ENCODE measurements at places on chromosomes 2 and 18.

DNA sequence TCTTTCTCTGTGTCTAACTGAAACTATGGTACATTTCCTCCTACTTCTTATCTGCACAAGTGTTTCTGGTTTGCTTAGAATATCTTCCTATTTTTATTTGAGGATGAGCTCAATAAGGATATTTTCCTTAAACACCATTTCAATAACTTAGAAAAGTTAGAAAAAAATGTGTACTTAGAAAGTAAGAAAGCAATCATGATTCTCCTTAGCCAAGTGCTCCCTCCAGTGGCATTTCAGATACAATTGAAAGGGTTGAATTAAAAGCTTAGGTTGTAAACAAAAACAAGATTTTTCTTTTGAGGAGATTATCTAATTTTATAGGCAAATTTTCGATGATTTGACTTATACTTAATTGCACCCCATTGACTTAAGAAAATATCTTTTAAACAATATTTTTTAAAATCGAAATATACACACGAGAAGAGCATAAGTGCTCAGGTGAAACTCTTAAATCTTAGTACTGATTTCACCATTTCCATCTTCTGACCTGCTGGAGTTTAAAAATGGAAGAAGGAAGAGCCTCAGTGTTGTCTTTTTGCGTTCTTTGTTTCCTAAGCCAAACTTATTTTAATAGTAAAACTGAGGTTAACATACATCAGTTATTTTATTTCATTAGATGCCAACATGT is 26.9 kb downstream of the C18orf63 start:
- peak; percentile 75 for DNase-seq

DNA sequence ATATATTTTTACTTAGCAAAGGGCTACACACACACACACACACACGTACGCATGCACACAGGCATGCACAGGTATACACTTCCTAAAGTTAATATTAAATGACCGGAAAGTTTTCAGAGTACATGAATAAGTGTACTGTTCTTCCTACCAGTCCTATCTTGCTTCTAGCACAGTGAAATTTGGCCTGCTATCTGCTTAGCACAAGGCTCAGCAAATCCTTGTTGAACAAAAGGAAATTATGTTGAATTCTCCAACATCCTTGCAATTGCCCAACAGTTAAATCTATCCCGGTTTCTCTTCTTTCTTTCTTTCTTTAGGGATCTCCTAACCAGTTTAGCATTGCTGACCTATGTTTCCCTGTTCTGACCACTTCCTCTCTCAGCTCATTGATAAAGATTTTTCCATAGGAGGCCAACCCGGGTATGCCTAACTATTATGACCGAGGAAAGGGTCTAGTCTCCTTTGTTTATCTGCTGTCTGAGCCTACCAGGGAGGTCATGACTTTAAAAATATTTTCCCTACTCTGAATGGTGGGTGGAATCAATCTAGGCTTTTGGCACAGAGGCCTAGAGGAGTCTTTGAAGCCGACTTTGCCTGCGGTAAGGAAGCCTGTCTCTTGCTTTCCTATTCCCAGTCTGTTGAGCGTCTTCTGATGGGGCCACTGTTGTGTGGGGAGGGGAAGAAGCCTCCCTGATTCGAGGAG is 400.7 kb downstream of the HRH4 start:
- DNase-seq, result no peak

- DNase-seq, result no peak
Measured at GRCh38 chr2:39772812-39773152, 6.3 kb downstream of the THUMPD2 start.

DNA sequence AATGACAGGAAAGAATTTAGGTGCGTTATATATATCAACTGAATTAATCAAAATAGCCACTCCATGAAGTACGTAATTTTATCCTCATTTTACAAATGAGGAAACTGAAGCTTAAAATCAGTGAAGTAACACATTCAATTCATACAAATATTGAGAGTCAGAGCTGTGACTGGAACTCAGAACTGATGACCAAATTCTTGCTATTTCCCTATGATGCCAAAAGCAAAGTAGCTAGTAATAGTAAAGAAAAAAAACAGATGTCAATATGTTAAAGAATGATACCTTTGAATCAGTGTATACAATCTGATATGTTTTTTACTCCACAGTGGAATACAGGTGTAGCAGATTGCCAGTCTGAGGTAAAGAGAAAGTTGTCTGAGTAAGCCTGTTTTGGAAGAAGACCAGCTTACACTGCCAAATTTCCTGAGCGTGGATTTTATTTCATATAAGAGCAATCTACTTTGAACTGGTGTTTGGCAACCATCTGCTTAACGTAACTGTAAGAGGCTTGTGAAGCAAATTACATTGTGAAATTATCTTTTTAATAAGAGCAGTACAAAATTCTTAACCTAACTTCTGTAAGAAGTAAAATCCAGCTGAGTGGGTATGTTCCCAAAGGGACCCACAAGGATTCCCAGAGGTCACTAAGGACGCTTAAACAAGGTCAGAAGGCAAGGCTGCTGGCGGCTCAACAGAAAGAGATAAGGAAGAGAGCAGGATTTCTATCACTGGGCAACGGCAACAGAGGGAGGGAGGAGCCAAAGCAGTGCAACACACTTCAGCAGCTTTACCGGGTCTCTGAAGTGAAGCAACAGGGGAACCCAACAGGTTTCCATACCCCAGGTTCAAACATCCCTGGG is 85.6 kb downstream of the IKZF2 start:
- peak; percentile 75 for DNase-seq
